DMS53 (cell line): ENCODE measurements at places on chromosomes 11 and 22.

DNA sequence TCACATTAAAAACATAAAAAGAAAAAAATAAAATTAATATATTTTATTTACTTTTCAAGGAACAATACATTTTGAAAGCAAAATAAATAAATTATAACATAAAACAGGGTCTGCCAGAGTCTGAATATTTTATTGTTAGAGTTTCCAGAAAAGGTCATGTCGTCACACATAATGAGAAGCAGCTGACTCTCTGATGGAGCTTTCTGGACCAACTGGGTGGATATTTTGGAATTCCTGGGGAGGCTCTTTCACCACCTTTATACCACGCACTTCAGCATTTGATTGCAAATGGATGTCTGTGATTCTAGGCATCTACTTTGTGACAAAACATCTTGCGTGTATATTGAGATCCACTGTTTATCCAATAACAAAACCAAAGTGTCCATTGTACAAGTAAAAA lies 455.0 kb upstream of the CCDC179 start:
- DNase-seq: no peak

- DNase-seq: peak; percentile 50
Measured at GRCh38 chr22:33921525-33922348, 1.5 kb upstream of the LARGE1 start.

GRCh38 chr11:106087815-106088435 lies 10.5 kb downstream of the AASDHPPT start:
- peak; percentile 73 for DNase-seq

GRCh38 chr11:117669062-117669461 lies 128.0 kb downstream of the DSCAML1 start:
- DNase-seq: no peak

DNA sequence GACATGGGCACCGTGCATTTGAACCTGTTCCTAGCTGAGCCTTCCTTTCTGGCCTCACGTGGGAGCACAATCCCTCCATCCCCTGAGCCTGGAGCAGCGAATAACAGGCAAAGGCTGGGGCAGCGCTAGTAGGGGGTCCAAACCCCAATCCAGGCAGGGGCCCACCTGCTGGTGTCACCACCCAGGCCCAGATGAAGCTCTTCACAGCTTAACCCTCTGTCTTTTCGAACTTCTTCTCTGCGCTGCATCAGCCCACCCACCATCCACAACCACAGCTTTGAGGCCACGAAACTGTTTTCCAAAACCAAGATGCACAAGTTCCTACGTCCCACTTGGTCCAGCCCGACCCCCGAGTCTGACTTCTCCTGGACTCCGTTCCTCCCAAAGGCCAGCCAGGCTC lies 11.5 kb downstream of the KCNC1 start:
- no peak for DNase-seq

- DNase-seq: peak; percentile 11
Measured at GRCh38 chr11:120346233-120346632, 10.0 kb downstream of the ARHGEF12 start.

GRCh38 chr11:28966951-28967350 lies 858.8 kb downstream of the METTL15 start:
- no peak for DNase-seq

GRCh38 chr22:30553971-30554370 lies 7.4 kb upstream of the SEC14L6 start:
- no peak for DNase-seq

DNA sequence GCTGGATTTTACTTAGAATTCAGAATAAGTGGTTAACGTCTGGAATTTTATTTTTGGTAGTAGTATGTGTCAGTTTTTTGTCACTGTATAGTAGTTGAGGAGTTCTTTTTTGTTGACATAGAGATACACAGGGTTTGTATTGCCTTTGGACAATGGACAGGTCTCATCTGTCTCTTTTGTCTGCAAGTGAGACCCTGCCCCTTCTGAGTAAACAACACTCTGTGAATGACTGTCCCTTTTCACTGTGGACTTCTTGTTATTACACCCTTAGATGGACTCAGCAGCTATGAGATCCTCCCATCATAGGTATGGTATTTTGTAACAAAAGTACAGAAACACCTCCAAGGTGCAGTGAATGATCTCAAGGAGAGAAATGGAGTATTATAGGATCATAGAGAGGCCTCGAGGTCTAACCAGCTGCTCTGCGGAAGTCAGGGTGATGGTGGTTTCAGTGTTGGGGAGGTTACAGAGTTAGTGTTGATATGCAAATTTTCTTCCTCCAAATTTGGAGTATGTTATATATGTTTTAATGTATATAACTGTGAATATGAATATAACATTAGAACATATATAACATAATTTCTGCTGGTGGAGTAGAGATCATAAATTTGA lies 7.8 kb downstream of the PPP6R3 start:
- DNase-seq: peak; percentile 40

DNA sequence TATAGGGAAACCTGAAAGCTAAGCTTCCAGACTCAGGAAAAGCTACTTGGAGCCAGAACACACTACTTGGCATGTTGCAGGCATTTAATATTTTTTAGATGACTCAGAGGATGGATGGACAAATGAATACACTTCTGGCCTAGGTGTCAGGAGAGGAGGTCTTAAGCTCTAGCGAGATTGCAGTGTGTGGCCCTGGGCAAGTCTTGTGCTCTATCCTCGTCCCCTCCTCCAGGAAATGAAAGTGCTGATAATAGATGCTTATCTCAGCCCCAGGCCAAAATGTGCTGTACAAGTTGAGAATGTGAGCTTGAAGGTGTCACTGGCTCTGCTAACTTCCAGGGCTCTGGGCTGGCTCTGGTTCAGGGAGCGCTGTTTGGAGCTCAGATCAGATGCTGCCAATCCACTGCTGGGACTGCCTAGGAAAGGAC lies 136.3 kb downstream of the PKNOX2 start:
- DNase-seq: no peak

DNA sequence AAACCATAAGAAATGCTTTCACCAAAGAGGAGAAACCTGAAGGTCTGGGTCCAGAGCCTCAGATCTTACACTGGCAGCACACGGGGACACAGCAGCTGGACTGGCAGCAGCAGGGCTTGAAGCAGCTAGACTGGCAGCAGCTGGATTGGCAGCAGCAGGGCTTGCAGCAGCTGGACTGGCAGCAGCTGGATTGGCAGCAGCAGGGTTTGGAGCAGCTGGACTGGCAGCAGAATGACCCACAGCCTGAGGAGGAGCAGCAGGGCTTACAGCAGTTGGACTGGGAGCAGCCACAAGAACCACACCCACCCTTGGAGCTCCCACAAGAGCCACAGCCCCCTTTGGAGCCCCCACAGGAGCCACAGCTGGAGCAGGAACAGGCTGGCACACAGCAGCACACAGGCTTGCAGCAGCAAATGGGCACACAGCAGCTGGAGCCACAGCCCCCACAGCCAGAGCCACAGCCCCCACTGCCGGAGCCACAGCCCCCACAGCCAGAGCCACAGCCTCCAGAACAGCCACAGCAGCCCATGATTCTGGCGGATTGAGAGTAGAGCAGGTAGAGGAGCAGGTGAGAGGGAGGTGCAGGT lies at the start of gene KRTAP5-11:
Gene KRTAP5-11, minus strand, starts transcription at position 567 of the 587 bp plus-strand sequence. Its CDS starts 38 bp downstream, at position 529.
- peak; percentile 41 for DNase-seq

DNA sequence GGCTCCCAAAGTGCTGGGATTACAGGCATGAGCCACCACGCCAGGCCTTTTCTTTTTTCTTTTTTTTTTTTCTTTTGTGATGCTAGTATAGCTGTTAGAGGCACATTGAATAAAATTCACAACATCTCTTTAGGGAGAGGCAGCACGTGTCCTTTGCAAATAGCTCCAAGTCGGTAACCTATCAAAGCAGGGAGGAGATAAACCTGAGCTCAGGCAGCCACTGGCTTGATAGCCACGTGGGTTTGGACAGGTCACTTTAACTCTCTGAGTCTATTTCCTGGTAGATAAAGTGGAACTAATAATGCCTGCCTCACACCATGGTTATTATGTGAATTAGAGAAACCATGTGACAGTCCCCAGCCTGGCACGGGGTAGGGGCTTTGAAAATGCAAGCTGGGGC lies 43.1 kb upstream of the ATXN10 start:
- DNase-seq: peak; percentile 45

DNA sequence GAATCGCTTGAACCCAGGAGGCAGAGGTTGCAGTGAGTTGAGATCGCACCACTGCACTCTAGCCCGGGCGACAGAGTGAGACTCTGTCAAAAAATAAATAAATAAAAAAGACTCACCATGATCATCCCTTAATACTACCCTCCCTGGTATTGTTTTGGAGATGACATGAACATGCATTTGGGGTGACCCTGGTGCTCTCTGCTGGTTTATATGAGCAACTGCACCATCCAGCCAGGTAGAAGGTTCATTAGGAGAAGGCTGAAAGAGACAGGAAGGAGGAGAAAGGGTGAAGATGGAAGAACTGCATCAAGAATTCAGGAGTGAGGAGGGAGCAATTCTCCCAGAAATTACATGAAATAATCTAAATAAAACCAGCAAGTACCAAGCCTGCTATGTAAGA lies 37.8 kb downstream of the SLC5A1 start:
- DNase-seq: peak; percentile 65

DNA sequence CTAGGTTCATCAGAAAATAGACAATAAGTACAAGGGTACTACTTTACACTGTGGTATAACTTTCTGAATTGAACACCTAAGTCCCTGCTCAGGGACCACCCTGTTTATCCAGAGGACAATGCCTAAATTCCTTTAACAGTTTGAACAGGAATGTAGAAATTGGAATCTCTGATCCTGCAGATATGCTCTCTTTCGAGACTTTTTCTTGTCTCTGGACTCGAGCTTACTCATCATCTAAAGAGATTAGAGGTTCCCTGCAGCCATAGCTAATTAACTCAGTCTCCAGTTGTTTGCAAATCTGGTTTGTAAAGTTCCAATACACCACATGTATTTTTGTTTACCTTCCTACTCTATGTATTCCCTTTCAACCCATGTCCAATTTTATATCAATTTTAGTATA lies 1.0 kb downstream of the HOATZ start:
- DNase-seq: no peak

DNA sequence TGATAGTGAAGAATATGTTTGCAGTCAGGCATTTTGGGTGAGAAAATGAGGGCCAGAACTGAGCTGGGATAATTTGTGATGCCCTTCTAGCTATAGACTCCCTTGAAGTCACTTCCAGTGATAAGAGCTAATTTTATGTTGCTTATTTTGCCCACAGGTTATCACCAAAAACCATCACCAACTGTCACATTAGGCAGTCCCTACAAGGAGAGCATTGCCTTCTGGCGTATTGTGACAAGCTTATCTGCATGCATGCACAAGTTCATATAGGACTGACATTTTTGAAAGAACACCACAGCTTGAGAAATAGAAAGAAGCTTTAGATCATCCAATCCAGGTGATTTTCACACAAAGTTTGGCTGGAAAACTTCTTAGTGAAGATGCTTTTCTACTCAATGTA lies 735.3 kb upstream of the RAG2 start:
- DNase-seq: no peak

DNA sequence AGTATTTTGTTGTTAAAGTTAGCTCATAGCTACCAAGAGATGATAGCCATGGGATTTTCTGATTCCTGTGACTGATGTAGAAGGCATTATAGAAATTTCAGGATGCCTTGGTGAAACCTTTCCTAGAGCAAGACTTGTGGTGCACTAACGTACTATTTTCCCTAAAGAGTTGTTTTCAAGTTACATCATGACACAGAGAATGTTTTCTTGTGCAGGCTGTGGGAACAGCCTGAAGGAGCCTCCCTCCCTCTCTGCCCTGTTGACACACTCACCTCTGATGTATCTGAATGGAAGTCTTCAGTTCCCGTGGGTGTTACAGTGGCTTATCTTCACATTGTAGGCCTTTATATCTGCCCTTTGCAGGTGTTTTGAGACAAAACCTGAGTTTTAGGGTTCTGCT lies 121.6 kb downstream of the LDLRAD3 start:
- no peak for DNase-seq

- DNase-seq: no peak
Measured at GRCh38 chr11:46537121-46537520, 56.7 kb downstream of the AMBRA1 start.

DNA sequence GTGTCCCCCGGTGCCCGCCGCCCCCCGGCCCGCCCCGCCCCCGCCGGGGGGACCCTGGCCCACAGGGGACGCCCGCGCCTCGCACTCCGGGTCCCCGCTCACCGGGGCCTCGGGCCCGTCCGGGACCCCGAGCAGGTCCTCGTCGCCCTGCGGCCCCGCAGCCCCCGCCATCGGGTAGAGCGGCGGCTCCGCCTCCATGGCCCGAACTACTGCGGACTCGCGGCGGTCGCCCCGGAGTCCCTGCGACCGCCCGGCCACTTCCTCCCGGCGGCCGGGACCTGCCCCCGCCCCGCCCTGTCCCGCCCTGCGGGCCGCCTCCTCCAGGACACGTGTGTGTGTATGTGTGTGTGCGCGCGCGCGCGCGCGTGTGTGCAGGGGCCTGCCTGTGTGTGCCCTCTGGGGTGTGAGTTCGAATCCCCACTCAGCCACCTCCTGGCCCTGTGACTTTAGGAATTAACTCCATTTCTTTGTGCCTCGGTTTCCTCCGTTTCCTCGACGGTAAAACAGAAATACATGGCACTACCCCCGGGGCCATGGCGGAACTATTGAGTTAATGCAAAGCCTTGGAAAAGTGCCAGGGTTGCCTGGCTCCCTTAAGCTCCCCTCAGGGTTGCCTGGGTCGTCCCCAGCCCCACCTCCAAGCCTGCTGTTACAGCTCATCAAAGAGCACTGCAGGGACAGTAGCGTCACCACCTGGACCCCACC lies at the start of gene UNC93B1:
Gene UNC93B1, minus strand, starts transcription at position 252 of the 705 bp plus-strand sequence. Its CDS starts 54 bp downstream, at position 198.
- DNase-seq: peak; percentile 99

GRCh38 chr11:66686100-66686785 lies 8.6 kb upstream of the RBM4B start:
- DNase-seq: no peak

DNA sequence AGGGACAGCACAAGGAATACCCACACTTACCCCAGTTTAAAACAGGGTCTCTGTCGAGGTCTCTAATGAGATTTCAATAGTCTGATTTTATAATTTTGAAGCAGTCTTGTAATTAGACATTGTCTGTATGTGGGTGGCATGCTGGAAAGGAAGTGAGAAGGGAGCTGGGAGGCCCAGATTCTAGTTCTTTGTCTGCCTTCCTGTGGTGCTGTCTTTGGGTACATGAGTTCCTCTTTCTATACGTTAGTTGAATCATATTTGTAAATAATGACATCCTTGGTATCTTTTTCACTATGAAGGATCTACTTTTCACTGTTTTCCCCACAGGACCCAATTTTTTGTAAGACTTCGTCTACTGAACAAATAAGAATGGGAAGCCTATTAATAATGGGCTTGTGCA lies 42.0 kb upstream of the TENM4 start:
- DNase-seq: no peak

- DNase-seq: no peak
Measured at GRCh38 chr11:28296426-28296825, 188.2 kb downstream of the METTL15 start.

- DNase-seq: no peak
Measured at GRCh38 chr22:47055921-47056320, 293.5 kb downstream of the TBC1D22A start.

- no peak for DNase-seq
Measured at GRCh38 chr22:49923445-49923844, 5.0 kb downstream of the CRELD2 start.

GRCh38 chr11:110856996-110857812 lies 145.0 kb upstream of the ARHGAP20 start:
- no peak for DNase-seq
